NCI-H1105 treated with DMSO at 0.1 percent for 48 hours (cell line): ENCODE measurements at places on chromosomes 4 and X.

DNA sequence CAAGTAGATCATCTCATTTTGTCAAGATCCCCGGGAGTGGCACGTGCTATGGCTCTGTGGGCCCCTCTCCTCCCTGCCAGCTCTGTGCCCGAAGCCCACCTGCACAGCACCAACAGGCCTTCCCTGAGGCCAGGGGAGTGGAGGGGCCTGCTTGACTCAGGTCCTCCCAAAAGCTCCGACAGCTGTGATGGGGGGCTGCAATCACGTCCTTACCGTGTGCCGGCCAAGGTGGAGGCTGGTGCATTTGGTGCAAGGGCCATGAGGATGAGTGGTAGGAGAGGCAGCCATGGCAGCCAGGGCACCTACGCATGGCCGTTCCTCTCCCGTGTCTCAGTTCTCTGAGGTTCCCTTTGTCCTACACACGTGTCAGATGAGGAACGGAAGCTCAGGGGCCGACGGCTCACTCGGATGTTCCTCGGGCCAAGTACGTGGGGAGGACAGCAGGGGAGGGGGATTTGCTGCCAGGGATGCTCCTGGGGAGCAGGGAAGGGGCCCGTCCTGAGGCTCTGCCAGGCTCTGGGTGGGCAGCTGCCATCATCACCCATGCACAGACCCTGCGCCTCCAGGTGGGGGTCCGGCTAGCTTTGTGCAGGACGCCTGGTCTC is 95.8 kb downstream of the HMX1 start:
- no peak for DNase-seq

DNA sequence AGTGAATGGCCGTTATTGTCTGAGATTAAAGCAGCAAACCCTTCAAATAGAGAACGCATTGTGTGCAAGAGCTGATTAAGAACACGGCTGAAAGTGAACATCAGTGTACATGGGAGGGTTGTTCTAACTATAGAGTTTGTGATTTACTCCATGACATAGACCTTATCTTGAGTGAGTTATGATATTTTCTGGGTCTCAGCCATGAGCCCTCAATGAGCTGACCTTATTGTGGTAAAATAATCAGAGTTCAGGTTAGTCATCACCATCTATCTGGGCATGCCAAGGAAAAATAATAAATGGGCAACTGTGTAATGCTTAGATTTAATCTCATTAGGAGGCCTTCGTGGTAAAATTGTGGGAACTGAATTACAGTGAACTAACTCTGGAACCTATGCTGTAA is 33.2 kb upstream of the CLDN24 start:
- DNase-seq, result no peak

- no peak for DNase-seq
These were observed 119.4 kb downstream of the FANCB start for GRCh38 chrX:14753441-14753840.

DNA sequence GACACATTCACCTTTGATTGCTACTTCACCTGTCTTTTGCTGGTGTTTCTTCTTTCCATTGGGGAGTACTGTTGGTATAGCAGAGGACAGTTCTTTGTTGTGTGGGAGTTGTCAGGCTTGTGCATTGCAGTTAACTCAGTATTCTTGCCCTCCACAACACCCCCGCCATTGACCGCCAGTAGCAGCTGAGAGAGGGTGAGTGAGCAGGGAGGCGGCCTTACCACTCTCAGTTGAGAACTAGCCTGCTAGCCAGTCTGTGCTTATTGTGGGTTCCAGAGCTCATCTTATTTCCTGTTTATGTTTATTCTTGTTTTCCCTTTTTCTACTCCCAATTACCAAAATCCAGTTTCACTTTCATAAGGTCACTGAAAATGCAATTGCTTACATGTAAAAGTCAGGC is 52.2 kb downstream of the STIM2 start:
- DNase-seq, result no peak

- DNase-seq, result no peak
These were observed 66.6 kb downstream of the MTMR1 start for GRCh38 chrX:150759568-150760416.

DNA sequence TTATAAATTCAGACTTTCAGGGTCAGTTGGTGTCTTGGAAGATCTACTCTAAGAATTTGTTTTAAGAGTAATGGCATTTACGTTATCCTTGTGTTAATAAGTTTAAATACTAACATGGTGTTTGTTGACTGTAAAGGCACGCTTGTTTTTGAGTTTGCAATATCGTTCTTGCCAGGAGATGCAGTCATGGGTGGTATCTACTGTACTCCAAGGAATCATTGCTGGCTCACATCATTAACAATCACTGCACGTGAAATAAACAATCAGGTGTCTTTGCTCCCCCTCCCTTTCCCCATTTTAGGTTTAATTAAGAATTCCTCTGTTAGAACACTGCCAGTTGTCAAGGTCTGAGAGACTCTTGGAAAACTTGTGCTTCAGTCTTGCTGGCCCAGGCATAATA is 1.6 kb downstream of the HHIP start:
- DNase-seq, result no peak

DNA sequence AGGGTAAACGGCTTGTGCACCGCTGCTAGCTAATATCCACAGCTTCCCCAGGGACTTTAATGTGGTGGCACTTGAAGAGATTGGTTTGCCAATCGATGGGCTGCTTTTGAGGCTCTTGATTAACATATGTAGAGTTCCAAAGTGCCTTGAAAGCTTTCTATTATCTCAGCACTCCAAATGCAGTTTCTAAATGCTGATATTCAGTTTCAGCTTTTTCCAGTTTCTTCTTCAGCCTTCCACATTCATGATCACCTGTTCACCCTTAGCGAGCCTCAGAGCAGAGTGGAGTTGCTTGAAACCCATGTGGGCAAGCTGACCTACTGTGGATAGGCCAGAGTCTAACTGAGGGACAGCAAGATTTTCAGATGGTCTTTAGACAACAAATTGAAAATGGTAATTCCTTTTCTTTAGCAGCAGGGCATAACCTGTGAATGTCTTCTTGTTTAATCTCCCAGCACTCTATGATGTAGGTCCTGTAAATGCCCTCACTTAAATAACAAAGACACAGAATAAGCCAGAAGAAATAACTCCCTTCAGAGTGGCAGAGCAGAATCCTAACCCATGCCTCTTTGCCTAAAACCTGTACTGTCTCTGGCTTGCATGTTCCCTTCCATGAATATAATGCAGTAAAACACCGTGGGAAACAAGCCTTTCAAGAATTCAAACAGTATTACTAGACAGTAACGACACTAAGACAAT is 99.8 kb downstream of the TSPAN5 start:
- no peak for DNase-seq

GRCh38 chr4:121824171-121824527 is 466 bp upstream of the CCNA2 start:
- no peak for DNase-seq

- DNase-seq, result no peak
These were observed 1338.0 kb downstream of the FSTL5 start for GRCh38 chr4:160825644-160826338.

- peak; percentile 29 for DNase-seq
These were observed 43.5 kb downstream of the NUDT9 start for GRCh38 chr4:87465739-87466366.

GRCh38 chr4:44210750-44211149 is 237.9 kb downstream of the KCTD8 start:
- DNase-seq, result no peak

GRCh38 chr4:124111411-124111810 is 601.1 kb downstream of the ANKRD50 start:
- DNase-seq, result no peak

GRCh38 chr4:122992057-122992456 is 69.7 kb upstream of the NUDT6 start:
- peak; percentile 72 for DNase-seq

DNA sequence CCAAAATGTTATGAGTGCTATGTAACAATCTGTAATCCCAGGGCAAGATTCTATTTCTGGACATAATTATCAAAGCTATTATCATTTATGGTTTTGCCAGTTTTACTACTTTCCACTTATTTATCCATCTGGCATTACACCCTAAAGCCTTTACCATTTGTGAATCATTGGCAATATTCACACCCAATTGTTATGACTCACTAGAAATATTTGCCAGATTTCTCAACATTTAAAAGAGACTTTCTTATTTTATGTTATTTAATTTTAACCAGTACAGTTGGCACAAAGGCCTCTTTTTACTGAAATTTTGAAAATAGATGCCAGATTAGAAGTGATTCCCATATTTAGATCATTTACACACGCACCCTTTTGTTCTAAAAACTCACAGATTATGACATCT is 242.7 kb upstream of the WDFY3 start:
- DNase-seq, result peak; percentile 32

GRCh38 chr4:40204507-40205258 is 7.9 kb downstream of the RHOH start:
- DNase-seq, result no peak

GRCh38 chr4:100042235-100042634 is 92.2 kb upstream of the H2AZ1 start:
- DNase-seq, result no peak

GRCh38 chrX:110924871-110925270 is 129.3 kb upstream of the CHRDL1 start:
- DNase-seq, result no peak

DNA sequence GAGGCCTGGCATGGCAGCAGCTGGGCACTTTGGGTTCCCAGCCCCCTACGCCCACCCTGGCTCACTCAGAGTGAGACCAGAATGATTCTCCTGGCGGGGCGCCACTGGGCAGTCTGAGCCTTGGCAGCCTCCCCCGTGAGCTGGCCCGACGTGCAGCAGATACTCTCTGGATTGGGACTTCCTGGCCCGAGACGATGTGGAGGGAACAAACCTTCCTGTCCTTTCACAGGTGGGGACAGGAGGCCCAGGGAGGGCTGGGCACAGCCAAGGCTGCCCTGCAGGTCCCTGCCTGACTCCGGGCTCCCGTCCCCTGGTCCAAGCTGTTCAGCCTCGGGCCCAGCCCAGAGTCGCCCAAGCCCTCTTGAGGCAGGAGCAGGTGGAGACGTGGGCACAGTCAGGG is 17.9 kb upstream of the ADD1 start:
- no peak for DNase-seq

DNA sequence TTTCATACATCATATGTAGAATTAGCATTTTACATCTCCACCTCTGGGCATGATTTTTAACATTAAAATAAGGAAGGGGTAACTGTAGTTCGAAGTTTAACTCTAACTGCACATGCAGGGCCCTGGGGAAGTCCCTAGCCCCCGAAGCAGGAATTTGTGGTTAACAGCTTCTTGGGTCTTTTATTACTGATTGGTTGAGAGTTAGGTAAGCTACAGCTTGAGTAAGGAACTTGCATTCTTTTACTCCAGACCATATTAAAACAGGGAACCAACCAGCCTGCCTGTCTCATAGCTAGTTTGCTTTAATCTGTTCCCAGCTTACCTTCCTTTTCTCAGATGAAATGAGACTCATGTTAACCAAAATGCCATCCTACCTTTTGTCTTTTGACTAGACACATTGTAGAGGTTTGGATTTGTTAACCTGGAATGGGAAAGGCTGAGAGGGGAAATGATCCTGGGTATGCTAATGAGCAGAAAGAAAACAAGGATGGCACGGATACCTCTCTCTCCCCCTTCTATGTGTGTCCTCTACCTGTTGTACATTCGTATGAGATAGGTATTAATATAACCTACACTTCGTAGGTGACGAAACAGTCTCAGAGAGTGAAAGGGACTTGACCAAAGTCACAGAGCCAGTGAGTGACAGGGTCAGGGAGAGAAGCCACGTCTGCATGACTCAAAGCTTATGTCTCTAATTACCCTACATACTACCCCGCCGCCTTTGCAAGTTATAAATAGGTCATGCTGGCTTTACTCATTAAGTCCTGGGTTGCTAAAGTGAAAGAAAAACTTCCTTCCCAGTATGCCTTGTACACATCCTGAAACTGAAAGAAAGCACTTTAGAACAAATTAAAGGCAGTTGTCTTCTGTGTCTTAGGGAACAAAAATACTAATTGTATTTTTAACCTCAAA is 119.5 kb upstream of the AFF2 start:
- no peak for DNase-seq

DNA sequence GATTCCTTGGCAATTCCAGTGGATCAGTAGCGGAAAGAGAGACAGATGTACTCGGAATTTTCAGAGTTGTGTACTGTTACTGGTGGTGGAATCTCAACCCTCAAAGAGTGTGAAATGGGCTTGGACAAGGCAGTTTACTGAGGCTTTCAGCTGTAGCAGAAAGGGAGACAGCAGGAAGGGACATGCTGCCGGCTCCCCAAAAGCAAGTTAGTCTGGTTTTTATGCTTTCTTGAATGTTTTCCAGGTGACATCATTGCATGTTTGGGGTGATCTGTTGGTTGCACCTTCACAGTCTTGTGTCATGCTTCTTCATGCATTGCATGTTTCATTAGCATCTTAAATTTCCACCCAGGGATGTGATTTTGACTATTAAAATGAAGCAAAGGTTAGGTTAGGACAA is 1282.2 kb downstream of the ADGRL3 start:
- no peak for DNase-seq

- no peak for DNase-seq
These were observed 235.7 kb downstream of the NKX6-1 start for GRCh38 chr4:84263415-84263814.

DNA sequence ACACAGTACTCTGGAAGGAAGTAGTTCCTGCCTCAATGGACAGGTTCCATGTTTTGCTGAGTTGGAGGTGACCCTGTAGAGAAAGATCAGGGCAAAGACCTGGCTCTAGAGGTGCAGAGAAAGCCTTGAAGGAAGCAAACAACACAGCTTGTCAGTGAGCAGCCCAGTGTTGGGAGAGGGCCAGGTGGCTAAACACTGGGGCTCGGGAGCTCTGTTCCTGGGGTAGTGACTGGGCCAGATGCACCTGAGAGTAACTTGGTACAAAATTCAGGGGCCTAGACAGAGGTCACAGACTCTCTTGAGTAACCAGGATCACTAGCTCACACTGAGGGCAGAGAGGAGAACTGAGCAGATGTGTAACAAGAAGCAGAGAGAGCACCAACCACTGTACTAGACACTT is 138.4 kb upstream of the NALF2 start:
- no peak for DNase-seq

DNA sequence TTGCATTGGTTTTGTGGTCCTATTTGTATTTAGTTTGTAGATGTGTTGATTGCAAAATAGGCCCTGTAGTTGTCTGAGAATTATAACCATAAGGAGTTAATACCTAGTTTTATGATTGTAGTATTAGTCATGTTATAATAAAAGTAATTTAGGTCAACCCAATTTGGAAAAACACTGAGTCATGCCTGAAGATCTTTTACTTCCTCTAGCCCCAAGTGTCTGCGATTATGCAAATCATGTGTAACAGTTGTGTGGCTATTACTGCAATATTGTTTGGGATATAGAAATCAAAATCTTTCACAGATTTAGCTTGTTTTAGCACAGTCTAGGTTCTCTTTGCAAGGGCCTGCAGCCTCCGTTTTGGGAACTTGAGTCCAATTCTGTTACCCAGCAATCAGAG is 12.6 kb downstream of the SRD5A3 start:
- DNase-seq, result no peak

GRCh38 chrX:28854637-28855036 is 267.4 kb downstream of the IL1RAPL1 start:
- no peak for DNase-seq

GRCh38 chr4:54497947-54498346 is 159.8 kb upstream of the KIT start:
- no peak for DNase-seq

DNA sequence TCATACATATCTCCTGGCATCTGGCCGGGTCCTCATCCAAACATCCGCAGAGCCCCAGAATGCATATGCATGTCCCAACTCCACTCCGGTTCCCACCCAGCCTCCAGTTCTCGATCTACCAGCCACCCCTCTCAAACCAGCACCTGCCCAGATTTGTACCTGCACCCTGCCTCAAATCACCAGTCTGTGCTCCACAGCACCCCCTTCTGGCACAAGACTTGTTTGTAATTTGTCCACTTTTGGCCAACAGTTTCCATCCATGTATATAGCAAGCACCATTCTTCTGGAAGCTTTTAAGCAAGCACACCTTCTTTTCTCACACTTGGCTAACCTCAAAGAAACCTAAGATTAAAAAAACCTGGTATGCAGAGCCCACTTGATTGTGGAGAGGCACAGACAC is 644.1 kb downstream of the MID1IP1 start:
- no peak for DNase-seq
